ENCODE measurements at places on chromosomes 4 and X.

DNA sequence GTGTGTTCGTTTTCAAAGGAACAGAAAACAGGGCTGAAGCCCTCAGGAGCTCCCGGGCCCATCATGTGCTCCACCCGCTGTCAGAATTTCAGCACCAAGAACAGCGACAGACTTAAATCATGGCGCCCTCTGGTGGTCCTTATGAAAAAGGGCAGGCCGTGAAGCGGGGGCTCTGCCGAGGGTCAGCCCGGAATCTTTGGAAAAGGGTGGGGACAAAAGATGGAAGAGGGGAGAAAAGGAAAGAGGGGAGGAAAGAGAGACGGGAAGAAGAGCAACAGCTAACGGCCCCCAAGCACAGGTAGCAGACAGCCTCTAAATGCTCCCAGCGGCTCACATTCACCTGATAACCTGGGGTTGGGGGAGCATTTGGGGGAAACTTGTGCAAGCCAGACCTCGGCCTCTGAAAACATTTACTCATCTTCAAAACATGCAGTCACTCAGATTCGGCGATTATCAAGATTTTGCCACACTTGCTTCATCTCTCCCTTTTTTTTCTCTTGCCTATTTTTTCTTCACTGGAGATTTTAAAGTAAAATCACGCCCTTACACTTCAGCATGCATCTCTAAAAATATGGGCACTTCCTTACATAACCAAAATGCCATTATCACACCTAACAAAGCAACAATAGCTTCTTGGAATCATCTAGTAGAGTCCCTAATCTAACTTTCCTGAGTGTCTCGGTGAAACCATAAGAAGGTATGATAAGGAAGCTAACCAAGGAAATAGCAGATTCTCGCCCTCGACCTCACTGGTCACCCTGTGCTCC is 28.1 kb upstream of the MAN2B2 start:
- DNase-seq = no peak

DNA sequence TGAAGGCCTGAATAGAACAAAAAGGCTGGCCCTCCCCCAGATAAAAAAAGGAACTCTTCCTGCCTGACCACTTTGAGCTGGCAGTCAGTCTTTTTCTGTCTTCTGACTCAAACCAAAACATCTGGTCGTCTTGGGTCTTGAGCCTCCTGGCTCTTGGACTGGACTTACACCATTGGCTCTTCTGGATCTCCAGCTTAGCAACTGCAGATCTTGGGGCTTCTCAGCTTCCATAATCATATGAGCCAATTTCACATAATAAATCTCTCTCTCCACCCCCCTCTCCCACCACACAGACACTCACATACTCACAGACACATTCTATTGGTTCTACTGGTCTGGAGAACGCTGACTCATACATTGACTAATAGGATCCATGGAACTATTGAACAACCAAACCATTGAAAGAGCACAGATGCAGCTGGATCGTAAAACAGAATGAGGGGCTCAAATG is 15.6 kb upstream of the CWH43 start:
- no peak for DNase-seq

GRCh38 chrX:131830400-131831184 is 192.5 kb upstream of the STK26 start:
- DNase-seq = peak; percentile 87

- DNase-seq = no peak
These were observed 56.4 kb downstream of the RWDD4 start for GRCh38 chr4:183602557-183603027.

DNA sequence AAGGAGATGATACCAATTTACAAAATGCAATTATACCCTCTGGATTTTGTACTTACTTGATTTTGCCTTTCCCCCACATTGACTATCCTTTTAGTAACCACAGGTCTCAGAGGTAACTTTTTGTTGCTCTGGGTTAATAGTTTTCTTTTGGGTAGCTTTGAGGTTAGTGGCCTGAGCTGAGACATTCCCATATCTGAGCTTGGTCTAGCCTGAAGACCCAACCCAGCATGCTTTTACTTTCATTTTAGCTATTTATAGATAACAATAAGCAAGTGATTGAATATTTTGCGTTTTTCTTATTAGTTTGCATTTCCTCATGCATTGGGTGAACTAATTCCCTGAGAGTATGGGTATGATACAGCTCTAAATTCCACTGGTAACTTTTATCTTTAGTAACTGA is 11.8 kb downstream of the HTN1 start:
- DNase-seq = no peak

Data from kidney (tissue), 22 donors.